ENCODE measurements at places on chromosomes 3 and 15. TPM values are rescaled to one million over a fixed set of nuclear protein-coding genes. Genes with fewer than 3 reads are reported as not detected.

The GOLGA6A gene
- not detected for total RNA-seq

The TUSC7 gene
- total RNA-seq = not detected

The ZNF501 gene
- total RNA-seq = not detected

The NMNAT3 gene
- 1.2 TPM for total RNA-seq

The SERPINI2 gene
- not detected for total RNA-seq

The TRIM69 gene
- 7.7 TPM for total RNA-seq
